ENCODE measurements at places on chromosomes 2 and 18. TPM values are rescaled to one million over a fixed set of nuclear protein-coding genes. Genes with fewer than 3 reads are reported as not detected.

BABAM2 gene
- 20.2 TPM for total RNA-seq

DNA sequence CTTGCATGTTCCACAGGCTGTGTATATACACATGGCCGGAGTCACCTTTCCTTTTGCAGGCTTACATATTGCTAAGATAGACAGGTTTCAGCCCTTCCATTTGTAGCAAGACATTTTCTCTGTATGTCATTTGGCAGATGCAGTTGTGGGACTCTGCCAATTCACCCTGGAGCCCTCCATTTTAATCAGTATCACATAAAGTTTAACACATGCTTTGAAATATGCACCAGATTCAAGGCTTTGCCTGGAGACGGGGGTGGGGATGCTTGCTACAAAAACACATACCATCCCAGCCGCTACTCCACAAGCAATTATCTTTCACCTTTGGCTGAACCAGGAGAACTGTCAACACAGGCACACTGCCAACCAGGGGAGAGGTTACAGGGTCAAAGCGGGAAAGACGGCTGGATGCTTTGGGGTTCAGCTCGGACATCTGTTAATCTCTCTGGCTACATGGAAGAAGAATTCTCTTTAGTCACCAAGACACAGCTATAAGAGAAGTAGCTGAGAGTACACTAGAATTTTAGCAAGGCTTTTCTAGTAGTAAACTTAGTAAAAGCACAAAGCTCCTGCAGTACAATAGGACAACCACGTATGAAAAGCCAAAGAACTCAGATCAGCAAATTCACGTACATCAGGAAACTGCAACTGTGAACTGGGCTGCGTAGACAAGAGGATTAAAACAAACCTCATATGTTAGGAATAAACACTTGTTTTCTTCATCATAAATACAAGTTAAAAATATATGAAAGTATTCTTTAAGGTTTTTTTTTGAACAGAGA is 130.9 kb downstream of the EXOC6B start:
- peaks cover 3% of the 10 kb centered on the region for H3K4me1 ChIP-seq
- peak overlapping the region; percentile 15 for H3K4me3 ChIP-seq
- no peaks in the 10 kb centered on the region for H3K36me3 ChIP-seq
- no peak overlapping the region for H3K27ac ChIP-seq
- DNase-seq: peak; percentile 92

DNA sequence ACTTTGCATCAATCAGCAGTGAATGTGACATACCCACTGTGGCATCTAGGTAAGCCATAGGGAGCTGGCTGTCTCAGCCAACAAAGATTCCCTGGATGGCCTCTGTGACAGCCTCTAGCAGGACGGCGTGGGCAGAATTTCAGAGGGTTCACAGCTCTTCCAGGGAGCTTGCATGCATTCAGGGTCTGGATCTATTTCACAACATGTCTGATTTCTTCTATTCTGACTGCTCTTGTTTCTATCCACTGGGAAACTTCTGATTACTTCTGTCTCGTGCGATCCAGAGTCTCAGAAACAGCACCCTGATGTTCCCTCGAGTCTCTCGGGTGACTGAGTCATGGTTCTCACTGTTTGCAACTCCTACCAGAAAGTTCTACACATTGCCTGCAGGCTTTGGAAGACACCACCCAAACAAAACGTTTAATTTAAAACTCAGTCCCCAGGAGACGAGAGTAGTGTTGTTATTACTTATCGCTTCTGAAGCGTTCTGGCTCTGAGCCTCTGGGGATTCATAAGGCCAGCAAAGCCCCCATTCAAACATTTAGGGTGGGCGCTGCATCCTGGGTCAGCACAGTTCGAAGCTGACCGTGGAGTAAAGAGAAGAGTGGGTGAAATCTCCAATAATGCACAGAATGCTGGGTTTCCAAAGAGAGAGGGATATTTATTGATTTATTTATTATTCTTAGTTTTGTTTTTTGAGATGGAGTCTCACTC is 41.9 kb upstream of the ODC1 start:
- H3K36me3 ChIP-seq: no peaks in the 10 kb centered on the region
- no peaks in the 10 kb centered on the region for H3K27me3 ChIP-seq
- DNase-seq: no peak
- no peaks in the 10 kb centered on the region for H3K4me1 ChIP-seq

- H3K36me3 ChIP-seq: no peaks in the 10 kb centered on the region
- no peak overlapping the region for H3K27ac ChIP-seq
These were observed 75.0 kb downstream of the NRXN1 start for GRCh38 chr2:50956886-50957285.

UGT1A10 gene
- not detected for total RNA-seq

CNRIP1 gene
- total RNA-seq: 4.1 TPM

GRCh38 chr18:37424507-37424906 is 141.1 kb downstream of the CELF4 start:
- DNase-seq: no peak
- no peaks in the 10 kb centered on the region for H3K27me3 ChIP-seq
- no peaks in the 10 kb centered on the region for H3K36me3 ChIP-seq
- H3K27ac ChIP-seq: no peak overlapping the region

- no peaks in the 10 kb centered on the region for H3K4me1 ChIP-seq
- no peak for DNase-seq
- H3K36me3 ChIP-seq: no peaks in the 10 kb centered on the region
- H3K27me3 ChIP-seq: no peaks in the 10 kb centered on the region
These were observed 289.6 kb downstream of the PTPRM start for GRCh38 chr18:7856733-7857132.

DNA sequence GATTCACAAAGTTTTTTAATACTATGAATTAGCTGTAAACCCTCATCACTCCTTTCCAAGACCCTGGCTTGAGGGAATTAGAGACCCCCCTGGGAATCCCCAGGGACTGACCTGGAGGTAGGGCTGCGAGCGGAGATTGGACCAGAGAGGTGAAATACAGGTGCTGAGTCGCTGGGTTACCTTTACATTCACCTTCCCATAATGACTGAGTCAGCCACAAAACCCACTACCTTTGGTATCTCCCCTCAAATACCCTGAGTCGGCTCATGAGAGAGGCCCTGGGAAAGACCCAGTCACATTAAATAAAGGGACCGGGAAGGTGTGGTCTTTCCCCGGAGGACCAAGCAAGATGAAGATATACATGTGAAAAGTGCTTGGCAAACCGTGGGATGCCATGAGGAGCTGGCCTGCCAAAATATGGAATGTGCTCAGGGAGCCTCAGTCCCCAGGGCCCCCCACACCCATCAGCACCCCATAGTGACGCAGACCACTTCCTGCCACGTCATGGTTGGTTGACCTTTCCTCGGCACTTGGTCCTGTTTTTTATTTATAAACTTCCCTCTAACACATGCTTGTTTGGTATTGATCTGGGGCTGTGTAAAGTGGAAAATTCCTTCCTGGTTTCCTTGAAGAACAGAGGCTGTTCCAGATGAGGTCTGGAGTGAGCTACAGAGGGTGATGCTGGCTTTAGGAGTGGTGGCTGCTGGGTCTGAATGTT is 51.4 kb downstream of the IL1RL2 start:
- no peak overlapping the region for H3K4me3 ChIP-seq
- no peak for DNase-seq
- H3K36me3 ChIP-seq: no peaks in the 10 kb centered on the region
- peaks cover 7% of the 10 kb centered on the region for H3K4me1 ChIP-seq
- no peaks in the 10 kb centered on the region for H3K27me3 ChIP-seq

DNA sequence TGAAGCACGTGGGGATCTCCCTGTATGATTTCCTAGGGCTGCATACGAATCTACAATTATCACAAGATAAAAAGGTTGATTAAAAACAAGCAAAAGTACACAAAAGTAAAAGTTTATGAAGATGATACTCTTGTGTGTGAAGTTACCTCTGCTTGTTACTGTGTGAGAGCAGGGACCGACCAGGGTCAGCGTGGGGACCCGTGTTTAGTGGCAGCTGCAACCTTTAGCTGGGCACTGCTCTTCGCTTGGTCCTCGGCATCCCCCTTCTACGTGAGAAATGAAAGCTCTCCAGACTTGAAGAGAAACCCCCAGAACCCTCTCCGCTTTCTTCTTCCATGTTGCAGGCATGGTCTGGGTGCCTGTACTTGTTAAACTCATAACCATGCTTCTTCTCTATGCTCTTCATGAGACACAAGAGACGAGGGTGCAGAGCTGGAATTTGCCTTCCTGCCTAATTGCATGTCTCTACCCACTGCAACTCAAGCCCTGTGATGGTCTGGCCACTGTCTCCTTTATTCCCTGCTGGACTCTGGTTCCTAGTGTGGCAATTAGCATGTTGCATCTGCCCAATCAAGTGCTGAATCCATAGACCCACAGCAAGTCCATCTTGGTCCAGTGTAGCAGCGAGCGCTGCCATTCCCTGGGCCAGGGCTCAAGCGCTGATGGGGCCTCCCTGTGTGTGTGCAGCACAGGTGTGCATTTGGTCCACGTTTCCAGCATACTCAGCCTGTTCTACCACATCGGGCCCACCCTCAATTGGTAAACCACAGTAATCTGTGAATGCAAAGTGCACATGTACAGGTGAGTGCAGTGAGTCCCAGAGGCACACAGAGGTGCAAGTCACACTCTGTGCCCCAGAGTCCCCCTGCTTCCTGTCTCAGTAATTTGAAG is 88.5 kb downstream of the TWIST2 start:
- DNase-seq: no peak
- H3K36me3 ChIP-seq: no peaks in the 10 kb centered on the region
- no peaks in the 10 kb centered on the region for H3K27me3 ChIP-seq
- H3K27ac ChIP-seq: no peak overlapping the region
- H3K4me3 ChIP-seq: no peak overlapping the region
- no peaks in the 10 kb centered on the region for H3K4me1 ChIP-seq

DNA sequence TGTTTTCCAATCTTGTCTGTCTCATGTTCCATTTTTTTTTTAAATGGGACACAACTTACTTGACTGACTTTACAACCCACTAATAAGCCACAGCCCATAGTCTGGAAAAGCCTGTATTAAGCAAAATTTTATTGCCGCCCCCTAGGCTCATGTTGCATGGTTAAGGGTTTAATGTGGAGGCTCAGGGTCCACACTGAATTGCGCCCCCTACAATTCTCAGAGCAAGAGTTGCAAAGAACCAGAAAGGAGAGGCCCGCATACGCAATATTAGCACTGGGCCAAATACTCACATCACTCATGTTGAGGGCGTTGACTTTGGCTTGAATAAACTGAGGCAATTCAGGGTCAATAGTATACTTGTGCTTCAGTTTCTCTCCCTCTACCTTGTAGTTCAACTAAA is 65.5 kb downstream of the NEB start:
- H3K4me3 ChIP-seq: no peak overlapping the region
- no peaks in the 10 kb centered on the region for H3K27me3 ChIP-seq
- no peaks in the 10 kb centered on the region for H3K36me3 ChIP-seq
- H3K27ac ChIP-seq: no peak overlapping the region
- no peak for DNase-seq
- no peaks in the 10 kb centered on the region for H3K4me1 ChIP-seq

DNA sequence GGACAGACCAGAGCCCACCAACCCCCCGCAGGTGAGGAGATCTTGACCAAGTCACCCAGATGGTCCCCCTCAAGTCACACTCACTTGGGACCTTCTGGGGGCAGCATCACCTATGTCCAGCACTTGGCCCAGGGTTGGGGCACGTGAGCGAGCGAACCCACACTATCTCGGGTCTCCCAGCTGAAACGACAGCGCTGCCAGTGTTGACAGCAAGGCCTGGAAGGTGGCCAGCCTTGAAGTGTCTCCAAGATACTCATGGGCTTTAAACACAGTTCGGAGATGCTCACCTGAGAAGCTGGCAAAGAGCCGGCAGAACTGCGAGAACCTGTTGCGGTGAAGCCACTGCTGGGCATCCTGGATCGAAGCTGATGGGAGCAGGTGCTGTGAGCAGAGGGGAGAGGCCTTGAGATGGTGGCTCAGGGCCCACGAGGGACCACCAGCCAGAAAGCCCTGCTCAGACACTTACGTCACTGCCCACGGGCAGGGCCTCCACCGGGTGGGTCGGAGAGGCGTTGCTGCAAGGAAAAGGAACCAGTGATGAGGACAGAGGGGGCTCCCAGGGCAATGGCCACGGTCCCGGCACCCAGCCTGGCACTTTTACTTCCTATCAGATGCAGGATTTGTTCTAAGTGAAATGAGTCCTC is 47.5 kb downstream of the TFCP2L1 start:
- no peaks in the 10 kb centered on the region for H3K27me3 ChIP-seq
- no peaks in the 10 kb centered on the region for H3K36me3 ChIP-seq
- no peak overlapping the region for H3K4me3 ChIP-seq

DNA sequence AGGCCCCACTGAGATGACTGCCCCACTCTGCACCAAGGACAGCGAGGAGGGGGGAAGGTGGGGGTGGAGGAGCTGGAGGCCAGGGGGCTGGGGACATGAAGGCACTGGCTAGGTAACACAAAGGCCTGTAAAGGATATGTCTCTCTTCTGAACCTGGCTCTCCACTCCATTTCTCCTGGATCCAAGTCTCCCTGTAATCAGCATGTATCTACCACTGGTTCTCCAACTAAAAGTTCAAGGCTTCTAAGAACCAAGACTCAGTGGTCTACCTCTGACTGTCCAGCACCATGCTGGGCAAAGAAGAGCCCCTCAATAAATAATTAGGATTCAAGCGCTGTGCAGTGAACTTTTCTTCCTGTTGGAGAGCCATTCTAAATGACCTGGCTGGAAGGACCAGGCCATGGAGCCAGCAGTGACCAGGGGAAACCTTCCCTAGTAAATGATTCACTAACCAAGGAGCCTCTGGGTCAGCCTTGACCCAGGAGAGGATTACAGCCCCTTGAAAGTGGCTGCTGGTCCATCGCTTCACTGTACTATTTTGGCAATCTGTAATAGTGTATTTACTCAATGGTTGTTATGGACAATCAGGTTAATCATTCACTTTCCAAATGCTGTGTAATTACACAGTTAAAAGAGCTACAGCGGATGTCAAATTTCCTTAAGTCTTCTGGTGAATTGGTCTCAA is 73.2 kb downstream of the BCL11A start:
- H3K4me1 ChIP-seq: no peaks in the 10 kb centered on the region
- no peaks in the 10 kb centered on the region for H3K36me3 ChIP-seq
- no peaks in the 10 kb centered on the region for H3K27me3 ChIP-seq
- H3K27ac ChIP-seq: no peak overlapping the region
- no peak overlapping the region for H3K4me3 ChIP-seq
- no peak for DNase-seq

DNA sequence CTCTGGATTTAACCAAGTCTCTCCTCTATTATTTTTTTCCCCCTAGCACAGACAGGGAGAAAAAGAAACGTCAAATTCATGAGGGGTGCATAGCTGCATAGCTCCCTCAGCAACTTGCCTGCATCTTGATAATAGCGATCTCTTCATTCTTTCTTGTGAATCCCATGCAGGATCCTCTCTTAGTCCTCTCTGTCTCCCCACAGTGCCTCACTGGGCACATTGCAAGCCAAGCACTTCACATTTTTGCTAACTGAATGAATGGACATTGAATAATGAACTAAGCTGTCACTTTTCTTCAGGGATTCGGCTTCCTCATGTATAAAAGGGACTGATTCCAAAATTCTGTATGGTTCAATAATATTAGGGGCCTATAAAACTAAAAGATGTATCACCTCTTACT is 2.9 kb upstream of the EPB41L3 start:
- H3K36me3 ChIP-seq: no peaks in the 10 kb centered on the region
- H3K4me3 ChIP-seq: no peak overlapping the region
- H3K27me3 ChIP-seq: no peaks in the 10 kb centered on the region
- H3K4me1 ChIP-seq: no peaks in the 10 kb centered on the region
- no peak overlapping the region for H3K27ac ChIP-seq
- no peak for DNase-seq

GRCh38 chr2:139478165-139478914 is 698.1 kb upstream of the NXPH2 start:
- H3K4me3 ChIP-seq: no peak overlapping the region
- H3K27me3 ChIP-seq: no peaks in the 10 kb centered on the region
- no peak for DNase-seq
- no peaks in the 10 kb centered on the region for H3K36me3 ChIP-seq

- DNase-seq: no peak
- no peak overlapping the region for H3K27ac ChIP-seq
- H3K4me1 ChIP-seq: no peaks in the 10 kb centered on the region
- no peak overlapping the region for H3K4me3 ChIP-seq
- peaks cover 3% of the 10 kb centered on the region for H3K36me3 ChIP-seq
- H3K27me3 ChIP-seq: no peaks in the 10 kb centered on the region
These were observed 47.9 kb downstream of the HADHB start for GRCh38 chr2:26292646-26293045.
